ENCODE measurements at places on chromosomes 7 and 10.

- DNase-seq, result no peak
Measured at GRCh38 chr7:157813741-157814661, 477.2 kb downstream of the DNAJB6 start.

DNA sequence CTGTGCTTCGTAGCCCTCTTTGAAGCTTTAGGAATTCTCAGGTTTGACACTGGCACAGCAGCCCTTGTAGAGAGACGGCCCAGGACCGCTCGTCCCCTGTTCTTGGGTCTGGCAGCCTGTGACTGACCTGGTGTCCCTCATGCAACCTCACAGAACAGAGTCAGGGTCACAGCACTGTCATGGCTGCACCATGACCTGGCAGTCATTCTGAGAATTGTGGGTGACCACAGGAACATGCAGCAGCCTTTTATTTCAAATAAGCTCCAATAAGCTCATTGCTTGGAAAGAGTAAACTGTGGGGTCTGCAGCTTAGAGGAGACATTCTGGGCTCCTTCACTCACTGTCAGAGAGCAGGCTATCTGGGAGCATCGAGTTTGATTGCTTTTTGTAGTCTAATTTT is 42.5 kb downstream of the MYO1G start:
- no peak for DNase-seq

DNA sequence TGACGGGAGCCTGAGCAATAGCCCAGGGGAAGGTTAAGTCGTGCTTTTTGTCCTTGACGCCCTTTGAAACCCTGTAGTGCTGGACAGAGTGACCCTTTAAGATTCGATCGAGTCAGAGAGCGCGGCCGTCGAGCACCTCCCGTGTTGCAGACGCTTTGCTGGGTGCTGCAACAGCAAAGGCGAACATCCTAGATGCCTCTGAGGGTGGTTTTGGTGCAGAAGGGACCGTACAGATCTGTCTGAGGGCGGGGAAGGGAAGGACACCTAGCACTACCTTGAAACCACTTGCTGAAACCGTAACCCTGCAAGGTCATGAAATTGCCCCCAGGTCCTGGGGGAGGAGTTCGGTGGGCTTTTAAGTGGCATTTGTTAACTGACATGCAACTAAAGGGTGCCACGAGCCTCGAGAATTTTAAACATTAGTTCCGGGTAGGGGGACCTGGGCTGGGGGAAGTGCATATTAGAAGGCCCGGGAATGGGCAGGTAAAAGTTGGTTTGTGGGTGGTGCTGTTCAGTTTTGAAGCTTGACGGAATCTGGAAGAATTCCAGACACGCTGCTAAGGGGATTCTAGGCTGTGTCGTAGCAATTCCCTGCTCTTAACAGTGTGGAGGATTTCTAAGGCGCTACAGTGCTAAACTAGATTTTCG is 786 bp downstream of the ATP5F1C start:
- DNase-seq, result no peak

GRCh38 chr7:40888499-40888898 is 753.7 kb downstream of the SUGCT start:
- DNase-seq, result no peak

DNA sequence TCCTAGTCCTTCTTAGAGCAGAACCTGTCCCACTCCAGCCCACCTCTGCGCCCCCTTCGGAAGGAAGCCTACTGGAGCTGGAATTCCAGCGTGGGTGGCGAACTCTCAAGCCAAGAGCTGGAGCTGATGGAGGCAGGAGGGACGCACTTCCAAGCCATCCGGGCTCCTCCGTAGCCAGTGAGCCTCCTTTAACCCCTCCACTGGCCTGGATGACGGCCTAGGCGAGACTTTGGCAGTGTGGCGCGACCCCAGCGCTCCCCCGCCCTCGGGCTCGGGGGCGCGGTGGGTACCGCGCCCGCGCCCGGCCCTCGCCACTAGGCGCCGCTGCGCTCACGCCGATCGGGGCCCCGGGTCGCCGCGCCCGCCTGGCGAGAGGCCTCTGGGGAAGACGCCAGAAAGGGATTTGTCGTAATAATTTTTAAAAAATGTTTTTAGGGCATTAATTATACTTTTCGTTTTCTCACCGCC is 5.1 kb upstream of the EMX2 start:
- DNase-seq, result peak; percentile 61

DNA sequence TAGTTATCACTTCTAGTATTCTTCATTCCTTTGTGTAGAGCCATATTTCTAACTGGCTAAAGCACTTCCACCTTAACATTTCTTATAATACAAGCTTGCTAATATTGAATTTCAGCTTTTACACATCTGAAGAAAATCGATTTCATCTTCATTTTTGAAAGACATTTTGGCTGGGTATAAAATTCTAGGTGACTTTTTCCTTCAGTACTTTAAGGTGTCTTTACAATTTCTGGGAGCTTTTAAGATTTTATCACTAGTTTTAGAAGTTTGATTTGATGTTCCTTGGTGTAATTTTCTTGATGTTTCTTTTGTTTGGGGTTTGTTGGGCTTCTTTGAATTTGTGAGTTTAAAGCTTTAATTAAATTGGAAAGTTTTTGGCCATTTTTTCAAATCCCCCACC is 38.5 kb upstream of the TMEM168 start:
- no peak for DNase-seq

DNA sequence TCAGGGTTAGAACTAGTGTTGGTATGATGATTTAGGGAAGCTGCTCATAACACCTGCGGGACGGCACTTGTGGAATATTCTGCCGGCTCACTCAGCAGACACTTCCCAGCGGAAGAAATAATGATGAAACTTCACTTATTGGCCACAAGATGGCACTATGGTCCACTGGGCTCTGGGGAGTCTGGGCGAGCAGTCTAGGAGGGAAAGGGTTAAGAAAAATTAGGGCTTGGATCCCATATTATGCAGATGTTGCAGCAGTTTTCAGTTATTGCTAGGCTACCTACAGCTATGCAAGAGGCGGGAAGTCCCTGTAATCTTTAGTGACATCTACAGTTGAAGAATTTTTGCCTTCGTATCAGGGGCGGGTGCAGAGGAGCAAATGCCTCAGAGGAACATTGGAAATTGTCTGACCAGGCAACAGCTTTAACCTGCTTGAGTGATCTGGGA is 238.7 kb upstream of the PRSS58 start:
- DNase-seq, result peak; percentile 50

DNA sequence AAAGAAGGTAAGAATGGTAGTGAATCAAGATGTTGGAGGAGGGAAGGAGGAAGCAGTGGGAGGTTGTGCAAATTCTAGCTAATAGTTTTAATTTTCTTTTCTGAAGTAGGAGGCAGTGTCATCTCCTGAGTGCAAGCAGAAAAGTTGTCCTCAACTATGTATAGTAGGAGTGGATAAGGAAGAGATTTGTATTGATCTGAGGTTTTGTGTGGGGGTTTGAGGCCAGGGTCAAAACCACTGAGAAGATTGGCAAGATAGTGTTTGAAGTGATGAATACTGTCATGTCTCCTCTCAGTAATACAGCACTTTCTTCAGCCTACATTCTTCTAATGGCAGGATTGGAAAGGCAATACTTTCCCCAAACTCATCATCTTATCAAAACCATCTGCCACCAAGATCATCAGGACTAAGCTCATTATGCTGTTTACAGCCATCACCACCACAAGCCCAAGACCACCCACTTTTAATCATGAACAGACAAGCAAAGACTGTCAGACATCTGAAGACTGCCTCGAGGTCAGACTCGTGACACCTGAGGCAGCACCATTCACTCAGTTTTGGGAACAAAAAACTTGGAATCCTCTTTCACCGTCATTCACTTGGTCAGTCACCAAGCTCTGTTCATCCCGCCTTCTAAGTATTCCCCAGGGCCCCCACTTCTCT is 1.5 kb upstream of the MIOS start:
- DNase-seq, result peak; percentile 56

- no peak for DNase-seq
Measured at GRCh38 chr7:108311446-108312168, 144.6 kb downstream of the NRCAM start.

DNA sequence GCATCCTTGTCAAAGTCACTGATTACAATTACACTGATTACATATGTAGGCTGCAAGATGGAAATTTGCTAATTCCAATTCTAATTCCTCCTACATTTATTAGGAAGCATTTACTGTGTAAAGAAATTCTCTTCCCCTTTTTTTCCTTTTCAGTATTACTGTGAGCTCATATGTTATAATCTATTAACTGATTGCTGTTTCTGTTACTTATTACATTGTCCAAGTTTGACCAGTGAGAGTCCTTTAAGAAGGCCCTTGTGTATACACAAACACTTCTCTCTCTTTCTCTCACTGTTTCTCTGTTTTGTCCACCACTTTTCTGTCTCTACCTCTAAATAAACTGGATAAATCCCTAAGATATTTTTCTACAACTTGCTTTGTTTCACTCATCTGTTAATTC is 31.5 kb downstream of the PHF14 start:
- DNase-seq, result no peak

DNA sequence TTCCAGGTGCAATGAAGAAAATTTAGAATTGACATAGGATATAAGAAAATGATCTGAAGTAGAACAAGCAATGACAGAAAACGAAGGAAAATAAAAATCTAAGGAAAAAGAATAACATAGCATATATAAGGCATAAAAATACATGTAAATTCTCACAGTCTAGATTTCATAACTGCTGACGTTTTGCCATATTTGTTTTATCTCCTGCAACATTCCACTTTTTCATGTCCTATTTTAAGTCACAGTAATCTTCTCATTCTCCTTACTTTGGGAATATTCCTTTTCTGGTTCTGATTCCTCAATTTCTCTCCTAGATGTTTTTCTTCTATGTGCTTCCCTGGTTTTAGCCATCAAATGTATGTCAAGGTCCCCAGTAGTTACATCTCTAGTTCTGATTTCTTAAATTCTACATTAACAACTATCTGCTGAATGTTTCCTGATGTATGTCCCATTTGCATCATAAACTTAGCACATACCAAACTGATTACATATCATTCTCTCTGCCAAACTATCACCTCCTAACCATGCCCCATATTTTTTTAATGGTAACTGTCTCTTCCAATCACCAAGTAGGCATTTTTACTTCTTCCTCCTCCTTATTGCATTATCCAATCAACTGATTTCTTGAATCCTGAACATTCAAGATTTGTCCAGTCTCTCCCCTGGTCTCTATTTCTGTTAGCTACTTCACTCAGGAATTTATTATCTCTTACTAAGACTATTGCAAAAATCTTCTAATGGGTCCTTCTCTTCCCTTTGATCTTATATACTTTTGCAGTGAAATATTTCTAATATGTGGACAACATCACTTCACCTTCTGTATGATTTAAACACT is 171.3 kb downstream of the DNAJC1 start:
- no peak for DNase-seq

GRCh38 chr7:116588225-116588624 is 63.4 kb downstream of the CAV1 start:
- peak; percentile 75 for DNase-seq

GRCh38 chr10:123800289-123800688 is 91.3 kb downstream of the CPXM2 start:
- DNase-seq, result no peak

- DNase-seq, result no peak
Measured at GRCh38 chr7:123271856-123272255, 72.1 kb upstream of the SLC13A1 start.

DNA sequence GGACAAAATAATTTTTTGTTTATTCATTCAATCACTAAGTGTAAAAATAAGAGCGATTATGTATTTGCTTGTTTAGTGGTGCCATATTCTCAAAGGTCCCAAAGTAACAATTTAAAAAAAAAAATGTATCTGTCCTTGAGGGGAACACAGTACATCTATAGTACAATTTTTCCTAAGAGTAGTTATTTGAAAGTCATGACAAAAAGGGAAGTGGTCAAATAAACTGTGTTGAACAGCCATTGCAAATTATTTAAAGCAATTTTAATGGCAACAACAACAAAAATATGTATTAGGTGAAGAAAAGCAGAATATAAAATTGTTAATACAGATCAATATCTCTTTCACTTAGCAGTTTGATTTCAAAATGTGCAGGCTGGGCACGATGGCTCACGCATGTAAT is 943.5 kb downstream of the CNTNAP2 start:
- no peak for DNase-seq
